Ascending aorta (tissue), 2 donors: ENCODE measurements at places on chromosomes 12 and 14. TPM values are rescaled to one million over a fixed set of nuclear protein-coding genes. Genes with fewer than 3 reads are reported as not detected.

The CPNE6 gene
- not detected for total RNA-seq

The RD3L gene
- not detected for total RNA-seq

The ZC2HC1C gene
- total RNA-seq, result not detected

The ZNF26 gene
- 73.4 TPM for total RNA-seq

The SLC17A8 gene
- not detected for total RNA-seq

The C14orf180 gene
- total RNA-seq, result 0.21 TPM

The CALCOCO1 gene
- total RNA-seq, result 258 TPM

The CD163L1 gene
- not detected for total RNA-seq

The P2RX7 gene
- 1.1 TPM for total RNA-seq

The MYF6 gene
- total RNA-seq, result not detected

The PZP gene
- not detected for total RNA-seq

The TRHDE gene
- total RNA-seq, result 34.0 TPM
